Activated naive CD8-positive, alpha-beta T cell treated with anti-CD3 and anti-CD28 coated beads for 36 hours (primary cell): ENCODE measurements at places on chromosomes 7 and 10. TPM values are rescaled to one million over a fixed set of nuclear protein-coding genes. Genes with fewer than 3 reads are reported as not detected.

DNA sequence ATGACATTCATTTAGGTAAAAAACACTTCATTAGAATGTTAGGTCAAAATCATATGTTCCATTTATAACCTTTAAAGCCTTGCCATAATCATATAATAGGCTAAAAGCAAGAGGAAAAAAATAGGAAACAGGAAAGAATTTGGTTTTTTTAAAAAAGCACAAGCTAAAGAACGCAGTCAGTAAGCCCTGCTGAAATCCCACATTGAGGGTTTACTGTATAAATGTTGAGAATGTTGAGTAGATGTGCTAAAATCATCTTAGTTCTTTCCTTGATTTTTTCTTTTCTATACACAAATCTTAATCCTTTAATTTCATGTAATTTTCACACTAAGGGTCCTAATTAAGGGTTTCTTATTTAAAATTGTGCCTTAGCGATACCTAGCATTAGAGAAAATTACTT, 133.0 kb downstream of the TSPAN12 start:
- H3K27ac ChIP-seq: no peak overlapping the region
- H3K36me3 ChIP-seq: no peaks in the 10 kb centered on the region
- H3K4me1 ChIP-seq: no peaks in the 10 kb centered on the region

DNA sequence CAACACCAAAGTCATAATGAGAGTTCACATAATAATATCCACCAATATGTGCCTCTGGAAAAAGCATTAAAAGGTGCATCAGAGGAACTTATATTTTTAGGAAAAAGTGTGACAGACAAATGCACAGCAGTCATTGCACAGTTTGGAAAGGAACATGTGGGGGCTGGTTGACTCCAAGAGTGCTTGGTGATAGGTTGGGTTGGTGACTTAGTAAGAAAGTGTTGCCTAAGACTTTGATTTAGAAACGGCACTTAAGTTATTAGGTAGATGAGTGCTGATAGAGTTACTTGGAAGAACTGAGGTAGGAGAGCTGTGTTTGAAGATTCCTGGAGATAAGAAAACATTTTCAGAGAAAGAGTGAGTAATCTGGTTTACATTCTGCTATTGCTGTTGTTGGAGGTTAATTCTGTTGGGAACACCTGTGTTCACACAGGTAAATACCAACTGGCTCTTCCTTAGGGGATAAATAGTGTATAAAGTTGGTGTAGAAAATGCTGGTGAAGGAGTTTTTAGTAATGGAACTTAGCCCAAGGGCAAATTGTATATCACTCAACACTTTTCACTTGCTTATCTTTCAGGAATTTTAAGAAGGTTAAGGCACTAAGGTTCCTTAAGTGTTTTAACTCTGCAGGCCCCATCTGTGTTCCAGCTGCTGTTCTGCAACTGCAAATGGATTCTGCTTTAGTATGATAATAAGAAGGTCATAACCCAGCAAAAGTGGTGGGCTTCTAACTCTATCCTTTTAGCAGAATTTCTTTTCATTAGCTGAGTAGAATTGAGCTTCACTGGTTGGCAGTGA, 196.1 kb downstream of the NSUN6 start:
- H3K36me3 ChIP-seq: no peaks in the 10 kb centered on the region
- no peak overlapping the region for H3K4me3 ChIP-seq
- no peak overlapping the region for H3K27ac ChIP-seq
- H3K4me1 ChIP-seq: no peaks in the 10 kb centered on the region
- H3K27me3 ChIP-seq: no peaks in the 10 kb centered on the region
- no peak for DNase-seq

GRCh38 chr7:98934267-98934666, 55.9 kb downstream of the TRRAP start:
- DNase-seq: no peak
- H3K27me3 ChIP-seq: no peaks in the 10 kb centered on the region
- H3K4me1 ChIP-seq: peaks cover 1% of the 10 kb centered on the region
- no peak overlapping the region for H3K27ac ChIP-seq

DNA sequence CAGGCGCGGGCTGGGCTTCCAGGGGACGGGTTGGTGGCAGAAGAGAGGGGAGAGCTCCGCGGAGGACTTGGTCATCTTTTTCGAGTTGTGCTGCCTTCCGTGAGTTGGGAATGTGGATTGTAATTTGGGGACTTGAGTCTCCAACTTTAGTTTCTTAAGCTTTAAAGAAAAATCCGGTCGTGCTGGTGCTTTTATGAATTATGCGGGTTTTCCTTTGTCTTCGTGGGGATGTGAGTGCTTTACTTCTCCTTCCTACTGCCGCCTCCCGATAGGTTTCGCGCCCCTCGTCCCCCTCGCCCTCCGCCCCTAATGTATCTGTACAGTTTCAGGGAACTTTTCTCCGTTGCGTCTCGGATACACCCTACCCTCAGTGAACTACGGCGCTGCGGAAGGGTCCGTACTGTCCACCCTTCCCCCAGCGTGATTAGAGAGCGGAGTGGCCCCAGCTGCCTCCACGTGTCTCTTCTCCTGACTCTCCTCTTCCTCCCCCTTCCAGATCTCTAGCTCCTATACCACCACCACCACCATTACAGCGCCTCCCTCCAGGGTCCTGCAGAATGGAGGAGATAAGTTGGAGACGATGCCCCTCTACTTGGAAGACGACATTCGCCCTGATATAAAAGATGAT, 649 bp downstream of the SCD start:
- peak overlapping the region; percentile 95 for H3K4me3 ChIP-seq
- H3K36me3 ChIP-seq: peaks cover 54% of the 10 kb centered on the region
- DNase-seq: no peak
- no peaks in the 10 kb centered on the region for H3K27me3 ChIP-seq
- H3K27ac ChIP-seq: peak overlapping the region; percentile 89

Gene ACSL5
- total RNA-seq: 54.3 TPM

Gene OAT
- 43.1 TPM for total RNA-seq

DNA sequence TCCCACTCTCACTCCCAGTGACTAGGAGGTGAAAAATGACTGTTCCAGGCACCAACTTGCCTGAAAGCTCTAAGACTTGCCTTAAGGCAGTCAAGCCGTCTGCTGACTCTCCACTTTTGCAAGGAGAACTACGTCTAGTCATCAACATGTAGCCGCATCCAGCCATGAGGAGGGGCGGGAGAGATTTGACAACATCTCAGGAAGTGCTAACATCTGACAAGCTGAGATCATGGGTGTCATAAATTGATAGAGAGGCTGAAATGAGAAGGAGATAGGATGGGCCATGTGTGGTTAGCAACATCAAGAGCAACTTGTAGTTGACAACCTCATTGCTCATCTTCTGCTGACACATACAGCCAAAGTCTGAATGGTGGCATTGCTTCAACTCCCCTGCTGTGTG, 9.0 kb upstream of the TBXAS1 start:
- no peaks in the 10 kb centered on the region for H3K36me3 ChIP-seq
- H3K27me3 ChIP-seq: no peaks in the 10 kb centered on the region
- no peaks in the 10 kb centered on the region for H3K4me1 ChIP-seq
- no peak overlapping the region for H3K27ac ChIP-seq

Gene METTL27
- total RNA-seq: 0.23 TPM

GRCh38 chr10:26090026-26090425, 126.5 kb upstream of the GAD2 start:
- H3K4me1 ChIP-seq: no peaks in the 10 kb centered on the region
- H3K27me3 ChIP-seq: peaks cover 14% of the 10 kb centered on the region
- H3K36me3 ChIP-seq: no peaks in the 10 kb centered on the region
- no peak overlapping the region for H3K27ac ChIP-seq

Gene LIPM
- not detected for total RNA-seq

Gene SPDYE6
- total RNA-seq: not detected

DNA sequence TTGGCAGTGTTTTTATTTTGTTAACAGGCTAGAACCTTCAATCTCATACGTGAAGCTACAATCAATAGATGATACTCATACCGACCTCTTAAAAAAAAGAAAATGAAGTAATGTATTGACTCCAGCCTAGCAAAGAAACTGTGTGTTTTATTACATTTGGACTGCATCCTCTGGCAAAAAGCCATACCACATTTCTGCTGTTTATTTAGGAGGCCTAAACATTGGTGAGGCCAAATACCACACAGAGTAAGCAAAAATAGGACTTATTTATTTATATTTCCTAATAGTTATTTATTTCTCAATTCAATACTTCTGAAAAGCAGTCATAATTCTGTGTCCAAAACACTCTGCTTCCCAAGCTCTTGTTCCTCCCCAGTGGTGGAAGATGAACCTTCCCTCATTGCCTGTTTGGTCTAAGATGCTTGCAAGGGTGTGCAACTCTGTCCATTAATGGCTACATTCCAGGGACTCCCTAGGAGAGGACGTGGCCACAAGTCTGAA, 398.8 kb upstream of the KLF6 start:
- H3K4me3 ChIP-seq: no peak overlapping the region
- H3K27me3 ChIP-seq: no peaks in the 10 kb centered on the region
- DNase-seq: no peak
- H3K4me1 ChIP-seq: peaks cover 22% of the 10 kb centered on the region

Gene NEUROD6
- total RNA-seq: not detected

Gene ZNF485
- 7.4 TPM for total RNA-seq

- H3K27me3 ChIP-seq: peaks cover 30% of the 10 kb centered on the region
- no peak for DNase-seq
- peaks cover 1% of the 10 kb centered on the region for H3K4me1 ChIP-seq
Measured at GRCh38 chr10:62380016-62380415, 5.8 kb downstream of the ZNF365 start.

- no peak overlapping the region for H3K27ac ChIP-seq
- H3K36me3 ChIP-seq: peaks cover 31% of the 10 kb centered on the region
- H3K4me1 ChIP-seq: peaks cover 2% of the 10 kb centered on the region
Measured at GRCh38 chr7:133633055-133633454, 380.2 kb downstream of the EXOC4 start.

GRCh38 chr7:35988818-35989217, 164.2 kb upstream of the EEPD1 start:
- no peaks in the 10 kb centered on the region for H3K36me3 ChIP-seq
- no peak overlapping the region for H3K27ac ChIP-seq
- DNase-seq: no peak
- H3K4me1 ChIP-seq: peaks cover 3% of the 10 kb centered on the region
- H3K27me3 ChIP-seq: no peaks in the 10 kb centered on the region

DNA sequence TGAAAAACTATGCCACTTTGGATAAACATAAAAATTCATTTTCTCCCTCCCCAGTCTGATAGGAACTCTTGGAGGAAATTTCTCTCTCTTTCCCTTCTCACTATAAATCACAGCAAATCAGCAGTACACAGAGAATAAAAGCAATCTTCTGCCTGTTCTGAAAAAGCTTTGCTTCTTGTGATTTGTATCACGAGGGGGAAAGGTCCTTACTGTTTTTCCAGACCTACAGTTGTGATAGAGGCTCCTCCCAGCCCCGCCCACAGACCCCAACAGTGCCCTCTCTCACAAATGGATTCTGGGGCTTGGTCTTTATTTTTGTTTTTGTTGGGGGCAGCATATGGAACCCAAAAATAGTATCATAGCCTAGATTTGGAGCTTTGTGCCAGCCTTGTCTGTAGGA, 12.2 kb downstream of the FOXK1 start:
- DNase-seq: no peak
- H3K36me3 ChIP-seq: peaks cover 14% of the 10 kb centered on the region
- no peak overlapping the region for H3K4me3 ChIP-seq

- no peak overlapping the region for H3K27ac ChIP-seq
- H3K4me3 ChIP-seq: no peak overlapping the region
- peaks cover 3% of the 10 kb centered on the region for H3K4me1 ChIP-seq
- H3K36me3 ChIP-seq: peaks cover 6% of the 10 kb centered on the region
Measured at GRCh38 chr7:132548489-132549078, 27.7 kb downstream of the PLXNA4 start.

- H3K27ac ChIP-seq: no peak overlapping the region
- H3K4me1 ChIP-seq: peaks cover 34% of the 10 kb centered on the region
- no peak for DNase-seq
- no peak overlapping the region for H3K4me3 ChIP-seq
Measured at GRCh38 chr10:85615556-85615955, 751.0 kb downstream of the GRID1 start.

Gene ANTXRL
- total RNA-seq: not detected

Gene GRM8
- not detected for total RNA-seq

GRCh38 chr10:132723330-132723970, 62.5 kb downstream of the NKX6-2 start:
- H3K36me3 ChIP-seq: no peaks in the 10 kb centered on the region
- H3K4me1 ChIP-seq: no peaks in the 10 kb centered on the region
- H3K4me3 ChIP-seq: no peak overlapping the region
- no peak for DNase-seq
- H3K27ac ChIP-seq: no peak overlapping the region

Gene GIMAP4
- 72.7 TPM for total RNA-seq

DNA sequence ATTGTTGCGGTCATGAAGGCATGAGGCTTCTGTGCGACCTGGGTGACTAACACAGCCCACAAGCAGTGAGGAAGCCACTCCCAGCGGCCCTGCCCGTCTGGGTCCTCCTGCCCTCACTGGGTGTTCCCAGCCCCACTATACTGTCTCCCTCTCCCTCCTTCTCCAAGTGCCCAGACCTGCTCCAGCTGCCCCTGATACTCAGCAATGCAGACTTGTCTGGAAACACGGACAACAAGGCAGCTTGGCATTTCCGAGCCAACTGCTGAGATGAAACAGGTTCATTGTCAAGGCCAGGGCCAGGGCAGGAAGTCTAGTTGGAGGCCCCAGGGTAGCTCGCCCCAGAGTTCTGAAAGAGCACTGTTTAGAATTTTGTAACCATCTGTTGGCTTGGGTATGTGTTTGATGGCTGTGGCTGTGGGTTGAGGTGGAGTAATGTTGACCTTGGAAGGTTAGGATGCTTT, 95.7 kb downstream of the RBM20 start:
- peaks cover 11% of the 10 kb centered on the region for H3K4me1 ChIP-seq
- no peaks in the 10 kb centered on the region for H3K36me3 ChIP-seq
- H3K27ac ChIP-seq: no peak overlapping the region
- no peak for DNase-seq

Gene ASB10
- total RNA-seq: not detected

DNA sequence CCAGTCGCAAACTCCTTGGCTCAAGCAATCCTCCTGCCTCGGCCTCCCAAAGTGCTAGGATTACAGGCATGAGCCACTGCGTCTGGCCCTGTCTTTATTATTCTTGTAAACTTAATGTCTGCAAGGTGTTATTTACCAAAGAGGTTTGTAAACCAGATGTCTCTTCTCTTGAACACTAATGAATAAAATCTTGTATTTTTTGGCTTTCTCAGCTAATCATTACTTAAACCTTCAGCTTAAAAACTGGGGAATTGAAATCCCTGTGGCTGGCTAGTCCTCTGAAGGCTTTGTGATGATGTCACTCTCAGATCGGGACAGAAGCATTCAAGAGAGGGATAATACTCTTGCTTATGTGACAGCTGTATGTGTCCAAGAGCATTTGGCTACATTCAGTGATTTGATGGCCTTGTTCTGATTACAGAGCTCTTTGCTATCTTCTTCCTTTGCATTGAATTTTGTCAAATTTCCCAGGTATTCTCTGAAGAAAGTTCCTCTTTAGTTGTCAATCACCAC, 130.3 kb downstream of the BICC1 start:
- no peaks in the 10 kb centered on the region for H3K36me3 ChIP-seq
- H3K27ac ChIP-seq: no peak overlapping the region
- no peak overlapping the region for H3K4me3 ChIP-seq
- H3K4me1 ChIP-seq: no peaks in the 10 kb centered on the region
- H3K27me3 ChIP-seq: no peaks in the 10 kb centered on the region
